ENCODE measurements at places on chromosomes 16 and 17.

- DNase-seq = no peak
These were observed 261.8 kb downstream of the CDH13 start for GRCh38 chr16:82888591-82889001.

DNA sequence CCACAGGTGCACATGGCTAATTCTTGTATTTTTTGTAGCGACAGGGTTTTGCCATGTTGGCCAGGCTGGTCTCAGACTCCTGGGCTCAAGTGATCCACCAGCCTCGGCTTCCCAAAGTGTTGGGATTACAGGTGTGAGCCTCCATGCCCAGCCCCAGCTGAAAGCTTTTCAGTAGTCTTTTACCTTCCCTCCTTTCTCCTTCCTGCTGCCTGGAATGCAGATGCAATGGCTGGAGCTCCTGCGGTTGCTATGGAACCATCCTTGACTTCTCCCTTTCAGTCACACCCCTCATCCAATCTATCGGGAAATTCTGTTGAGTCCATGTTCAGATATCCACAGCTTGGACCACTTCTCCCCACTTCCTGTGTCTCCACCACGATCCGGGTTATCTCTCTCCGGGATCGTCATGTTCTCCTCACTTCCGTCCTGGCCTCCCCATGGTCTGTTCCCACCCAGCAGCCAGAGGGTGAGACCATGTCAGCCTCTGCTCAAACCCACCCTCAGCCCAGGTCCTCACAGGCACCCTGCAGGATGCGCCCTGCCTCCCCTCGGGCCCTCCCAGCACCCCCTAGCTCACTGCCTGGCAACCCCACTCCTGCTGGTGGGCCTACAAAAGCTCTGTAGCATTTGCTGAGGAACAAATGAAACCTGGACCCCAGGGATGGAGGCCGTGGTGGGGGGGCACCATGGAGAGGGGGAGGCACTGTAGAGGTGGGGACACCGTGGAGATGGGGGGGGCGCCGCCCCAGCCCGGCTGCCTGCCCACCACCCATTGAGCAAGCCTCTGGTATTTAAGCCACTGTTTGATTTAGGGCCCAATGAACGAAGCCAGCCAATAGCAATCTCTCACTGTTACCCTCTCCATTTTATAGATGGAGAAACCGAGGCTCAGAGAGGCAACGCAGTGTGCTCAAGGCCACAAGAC lies 12.8 kb upstream of the SLC38A10 start:
- DNase-seq = no peak

- peak; percentile 43 for DNase-seq
These were observed 985 bp upstream of the FZD2 start for GRCh38 chr17:44556166-44556831.

- DNase-seq = no peak
These were observed 61.3 kb upstream of the KIFC3 start for GRCh38 chr16:57863434-57864160.

DNA sequence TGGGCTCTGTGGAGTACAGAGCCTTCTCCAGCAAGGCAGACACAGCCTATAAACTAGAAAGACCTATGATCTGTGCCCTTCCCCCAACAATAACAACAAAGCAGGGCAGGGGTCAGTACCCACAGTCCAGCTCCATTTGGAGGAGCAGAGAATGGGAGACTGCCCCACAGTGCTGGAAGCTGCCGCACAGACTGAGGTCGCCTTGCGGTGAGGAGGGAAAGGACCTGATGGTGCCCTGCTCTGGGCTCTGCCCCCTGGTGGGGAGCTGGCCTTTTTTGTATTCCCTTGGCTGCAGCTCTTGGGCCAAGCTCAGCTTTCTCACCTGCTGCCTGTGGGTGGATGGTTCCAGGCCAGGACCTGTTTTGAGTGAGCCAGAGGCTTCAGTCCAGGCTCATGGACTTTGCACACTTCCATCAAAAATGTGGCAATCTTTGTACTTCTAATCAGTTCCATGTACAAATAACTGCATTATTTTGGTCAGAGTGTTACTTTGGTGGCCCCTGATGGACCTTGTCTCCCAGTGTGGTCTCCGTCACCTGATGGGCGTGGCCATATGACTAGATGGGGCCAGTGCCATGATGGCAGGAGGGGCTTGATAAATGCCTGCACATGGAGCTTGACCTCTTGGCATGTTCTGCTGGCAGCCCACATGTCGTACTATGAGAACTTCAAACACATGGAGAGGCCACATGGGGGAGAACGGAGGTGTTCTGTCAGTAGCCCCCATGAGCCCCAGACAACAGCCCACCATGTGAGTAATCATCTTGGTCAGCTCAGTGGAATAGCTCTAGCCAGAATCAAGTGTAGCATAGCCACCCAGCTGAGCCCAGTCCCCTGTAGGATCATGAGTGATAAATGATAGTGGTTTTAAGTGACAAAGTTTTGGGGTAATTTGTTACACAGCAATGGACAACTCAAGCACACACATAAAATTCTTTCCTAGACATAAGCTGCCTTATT lies 24.2 kb downstream of the B9D1 start:
- no peak for DNase-seq

GRCh38 chr16:57533431-57534336 lies 2.7 kb downstream of the CCDC102A start:
- no peak for DNase-seq

GRCh38 chr16:72195609-72196008 lies 23.7 kb upstream of the PMFBP1 start:
- DNase-seq = no peak

GRCh38 chr17:76556765-76557367 lies 17.0 kb downstream of the PRCD start:
- no peak for DNase-seq

- DNase-seq = no peak
These were observed 22.3 kb upstream of the RBFOX3 start for GRCh38 chr17:79633154-79633553.

- no peak for DNase-seq
These were observed 2.5 kb downstream of the CISD3 start for GRCh38 chr17:38732376-38733281.

DNA sequence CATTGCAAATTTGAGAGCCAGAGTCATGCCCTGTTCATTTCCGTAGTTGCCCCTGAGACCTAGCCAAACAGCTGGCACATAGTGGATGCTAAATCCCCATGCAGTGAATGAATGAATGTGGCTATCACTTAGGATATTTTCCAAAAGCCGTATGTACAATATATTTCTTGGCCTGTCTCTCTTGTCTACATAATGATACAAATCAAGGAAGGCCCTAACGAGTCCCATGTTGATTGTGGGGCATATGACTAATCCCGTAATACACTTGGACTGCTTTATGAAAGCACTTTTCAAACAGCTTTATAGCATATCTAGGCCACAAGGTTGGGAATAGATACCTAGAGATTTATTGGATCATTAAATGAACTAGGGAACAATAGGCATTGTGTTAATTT lies 478.0 kb downstream of the SLC39A11 start:
- no peak for DNase-seq

- DNase-seq = no peak
These were observed 57.6 kb downstream of the YPEL2 start for GRCh38 chr17:59389066-59389465.
